Stimulated activated CD8-positive, alpha-beta memory T cell treated with anti-CD3 and anti-CD28 coated beads, Interleukin-7, amount 100 ng/mL, for 1 hour (primary cell): ENCODE measurements at places on chromosomes 2 and 18.

GRCh38 chr2:222423632-222424275, 589 bp upstream of the SGPP2 start:
- no peak for DNase-seq

GRCh38 chr2:168256448-168256847, 9.1 kb upstream of the STK39 start:
- no peak for DNase-seq

DNA sequence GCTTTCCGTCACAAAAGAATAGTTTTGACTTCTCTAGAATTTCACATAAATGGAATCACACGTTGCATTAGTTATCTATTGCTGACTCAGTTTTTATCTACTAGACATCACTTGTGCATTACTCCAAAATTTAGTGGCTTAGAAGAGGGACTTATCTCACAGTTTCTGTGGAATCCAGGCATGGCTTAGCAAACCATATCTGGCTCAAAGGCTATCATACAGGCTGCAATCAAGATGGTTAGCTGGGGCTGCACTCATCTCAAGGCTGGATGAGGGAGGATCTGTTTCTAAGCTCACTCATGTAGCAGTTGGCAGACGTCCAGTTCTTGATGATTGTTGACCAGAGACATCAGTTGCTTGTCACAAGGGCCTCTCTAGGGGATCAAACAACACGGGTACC, 6.6 kb upstream of the DSC3 start:
- DNase-seq, result no peak

- DNase-seq, result no peak
These were observed 58.5 kb downstream of the DYNC1I2 start for GRCh38 chr2:171745806-171746205.

- DNase-seq, result no peak
These were observed 2161.4 kb upstream of the PIK3C3 start for GRCh38 chr18:39793609-39794008.

GRCh38 chr2:196466581-196466980, 172.9 kb upstream of the CCDC150 start:
- no peak for DNase-seq

GRCh38 chr2:173720306-173720705, 244.9 kb downstream of the SP3 start:
- DNase-seq, result no peak

- DNase-seq, result no peak
These were observed 973.8 kb upstream of the CELF4 start for GRCh38 chr18:38539371-38539770.

GRCh38 chr2:29270701-29271121, 155.5 kb downstream of the CLIP4 start:
- DNase-seq, result no peak

DNA sequence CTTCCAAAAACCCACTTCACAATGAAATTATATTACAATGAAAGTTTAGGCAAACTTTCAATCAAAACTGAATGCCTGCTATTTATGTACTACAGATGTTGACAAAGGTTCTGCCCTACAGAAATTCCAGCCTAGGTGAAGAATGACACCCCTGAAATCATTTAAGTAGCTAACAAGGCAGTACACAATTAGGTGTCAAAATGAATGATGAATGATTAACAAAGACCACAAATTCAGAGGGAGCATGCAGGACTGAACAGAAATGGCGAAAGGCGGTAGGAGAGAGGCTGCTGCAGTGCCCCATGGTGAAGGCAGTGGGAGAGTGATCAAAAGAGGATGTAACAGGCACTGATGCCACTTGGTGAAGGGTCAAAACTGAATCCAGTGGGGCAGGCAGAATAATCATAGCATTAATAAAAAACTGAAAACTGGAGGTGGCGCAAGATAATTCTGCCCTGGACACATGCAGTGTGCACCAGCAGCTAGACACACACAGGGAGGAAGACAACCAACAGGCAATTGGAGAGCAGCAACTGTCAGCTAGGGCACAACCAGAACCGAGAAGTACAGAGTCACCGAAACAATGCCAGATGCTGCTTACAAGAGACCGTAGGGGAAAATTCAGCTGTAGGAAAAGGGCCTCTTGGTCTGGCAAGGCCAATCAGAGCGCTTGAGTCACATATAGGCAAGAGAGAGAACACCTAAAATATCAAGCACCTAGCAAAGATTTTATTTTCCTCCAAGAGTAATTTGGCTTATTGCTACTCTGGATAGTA, 4.5 kb downstream of the TMEM131 start:
- DNase-seq, result no peak

- DNase-seq, result no peak
These were observed 26.4 kb downstream of the NBEAL1 start for GRCh38 chr2:203040966-203041521.

GRCh38 chr18:8324343-8325065, 284.7 kb upstream of the RAB12 start:
- no peak for DNase-seq

DNA sequence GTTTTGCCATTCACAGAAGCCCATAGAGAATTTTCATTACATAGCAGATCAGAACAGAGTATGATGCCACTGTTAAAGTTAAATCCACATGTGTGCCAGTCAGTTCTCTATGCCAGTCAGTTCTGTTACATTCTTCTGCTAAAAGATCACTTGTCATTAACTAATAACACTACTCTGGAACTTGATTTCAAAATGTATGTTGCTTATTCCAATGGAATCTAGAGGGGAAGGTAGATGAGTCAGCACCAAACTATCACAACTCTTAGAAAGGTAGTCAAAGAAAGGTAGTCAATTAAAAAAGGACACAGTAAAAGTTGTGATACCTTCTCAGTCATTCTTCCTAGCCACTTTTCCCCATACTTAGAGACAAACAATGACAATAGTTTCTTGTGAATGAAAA, 1214.4 kb downstream of the LRP1B start:
- no peak for DNase-seq

DNA sequence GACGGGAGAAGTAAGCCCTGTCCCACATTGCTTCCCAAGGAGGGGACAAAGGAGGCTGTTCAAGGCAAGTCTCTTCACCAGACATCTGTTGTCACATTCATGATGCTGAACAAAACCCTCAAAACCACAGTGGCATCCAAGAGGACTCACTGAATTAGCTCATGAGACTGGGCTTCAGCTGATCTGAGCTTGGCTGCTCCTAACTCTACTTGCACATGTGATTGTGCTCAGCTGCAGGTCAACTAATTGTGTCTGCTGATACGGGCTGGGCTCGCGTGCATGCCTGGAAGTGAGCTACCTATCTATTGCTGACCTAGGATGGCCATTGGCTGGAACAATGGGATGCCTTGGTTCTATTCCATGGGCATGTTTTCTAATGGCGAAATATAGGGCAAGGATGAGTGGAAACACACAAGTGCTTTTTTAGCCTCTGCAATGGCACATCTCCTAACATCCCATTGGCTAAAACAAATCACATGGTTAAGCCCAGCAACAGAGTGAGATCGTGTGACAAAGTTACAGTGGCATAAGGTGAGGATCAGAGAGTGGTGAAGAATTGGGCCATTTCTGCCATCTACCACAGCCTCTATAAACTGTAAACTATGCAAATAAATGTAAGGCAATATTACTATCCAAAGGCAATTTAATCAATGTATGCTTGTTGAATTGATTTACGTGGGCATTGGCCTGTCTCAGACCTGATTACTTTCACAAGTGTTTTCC, 52.9 kb upstream of the CAPN13 start:
- no peak for DNase-seq

GRCh38 chr2:178882666-178883440, 75.6 kb upstream of the TTN start:
- DNase-seq, result no peak

DNA sequence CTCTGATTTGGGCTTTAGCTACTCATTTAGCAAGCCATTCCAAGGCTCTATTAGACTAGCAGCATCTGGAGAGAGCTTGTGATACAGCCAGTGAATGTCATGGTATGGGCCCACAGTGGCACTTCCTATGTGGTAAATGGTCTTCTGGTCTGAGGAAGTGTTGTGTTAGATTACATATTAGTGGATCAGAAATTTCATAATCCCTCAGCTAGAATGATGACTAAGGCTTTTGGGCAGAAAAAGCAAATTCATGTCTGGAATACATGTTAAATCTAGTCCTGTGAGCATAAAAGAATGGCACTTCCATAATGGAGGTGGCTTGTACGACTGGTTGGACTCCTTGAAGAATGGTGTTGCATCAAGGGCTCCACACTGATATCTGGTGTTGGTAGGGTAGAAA, 436.8 kb upstream of the CWC22 start:
- no peak for DNase-seq

- DNase-seq, result no peak
These were observed 28.2 kb downstream of the BCL2L11 start for GRCh38 chr2:111148925-111149324.

- DNase-seq, result no peak
These were observed 50.0 kb upstream of the HPCAL1 start for GRCh38 chr2:10252661-10253060.

DNA sequence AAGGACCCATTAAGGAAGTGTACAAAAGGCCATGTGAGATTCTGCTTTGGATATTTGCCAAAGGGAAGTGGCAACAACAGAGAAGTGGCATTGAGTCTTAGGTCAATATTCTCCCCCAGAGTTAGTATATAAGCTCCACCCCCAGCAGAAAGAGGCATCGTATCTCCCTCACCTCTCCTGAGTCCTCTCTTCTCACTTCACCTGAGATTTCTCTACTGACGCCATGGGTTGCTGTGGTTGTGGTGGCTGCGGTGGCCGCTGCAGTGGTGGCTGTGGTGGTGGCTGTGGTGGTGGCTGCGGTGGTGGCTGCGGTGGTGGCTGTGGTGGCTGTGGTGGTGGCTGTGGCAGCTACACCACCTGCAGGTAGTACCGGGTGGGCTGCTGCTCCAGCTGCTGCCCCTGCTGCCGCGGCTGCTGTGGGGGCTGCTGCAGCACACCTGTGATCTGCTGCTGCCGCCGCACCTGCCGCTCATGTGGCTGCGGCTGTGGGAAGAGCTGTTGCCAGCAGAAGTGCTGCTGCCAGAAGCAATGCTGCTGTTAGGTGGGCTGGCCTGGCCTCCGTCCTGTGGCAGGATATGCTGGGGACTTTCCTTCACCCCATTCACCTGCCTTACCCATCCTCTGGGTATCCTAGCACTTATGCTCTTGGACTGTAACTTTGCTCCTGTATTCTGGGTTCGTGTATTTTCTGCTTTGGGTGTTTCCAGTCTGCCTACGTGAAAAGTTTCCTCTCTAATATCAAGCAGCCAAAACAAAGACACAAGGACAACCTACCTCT, 5.9 kb downstream of the SCYGR3 start:
- DNase-seq, result no peak

- no peak for DNase-seq
These were observed 489.6 kb upstream of the SPRED2 start for GRCh38 chr2:65922030-65922429.

- peak; percentile 63 for DNase-seq
These were observed 21.0 kb downstream of the INPP4A start for GRCh38 chr2:98465456-98466226.

- DNase-seq, result peak; percentile 94
These were observed at the start of gene TMEM87B for GRCh38 chr2:112054847-112055729. TSS of gene TMEM87B (plus strand) at chr2:112055269. CDS start at chr2:112055592, 323 bp downstream.

- DNase-seq, result no peak
These were observed 3.7 kb downstream of the FASTKD1 start for GRCh38 chr2:169569948-169570347.

DNA sequence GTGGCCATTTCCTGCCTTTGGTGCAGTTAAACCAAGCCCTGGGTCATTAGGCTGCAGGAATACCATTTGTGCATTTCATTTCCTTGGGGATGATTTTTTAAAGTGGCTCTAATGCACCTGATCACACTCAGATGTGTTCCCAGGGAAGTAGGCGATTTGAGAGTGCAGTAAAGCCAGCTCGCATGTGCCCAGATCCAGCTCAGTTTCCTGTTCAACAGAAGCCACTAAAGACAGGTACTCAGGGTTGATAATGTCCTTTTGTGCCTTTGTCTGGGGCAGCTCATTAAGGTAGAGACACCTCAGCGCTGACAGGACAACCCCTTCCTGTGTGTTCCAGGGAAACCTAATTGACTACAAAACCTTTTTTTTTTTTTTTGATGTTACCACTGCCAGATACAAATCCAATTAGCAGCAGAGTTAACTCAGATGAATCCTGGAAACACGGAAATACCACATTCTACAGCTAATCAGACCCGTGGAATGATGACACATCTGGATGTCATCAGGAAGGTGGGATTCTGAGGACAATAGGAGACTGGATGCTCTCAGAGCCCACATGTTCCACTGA, 15.2 kb upstream of the CHRNA1 start:
- no peak for DNase-seq

DNA sequence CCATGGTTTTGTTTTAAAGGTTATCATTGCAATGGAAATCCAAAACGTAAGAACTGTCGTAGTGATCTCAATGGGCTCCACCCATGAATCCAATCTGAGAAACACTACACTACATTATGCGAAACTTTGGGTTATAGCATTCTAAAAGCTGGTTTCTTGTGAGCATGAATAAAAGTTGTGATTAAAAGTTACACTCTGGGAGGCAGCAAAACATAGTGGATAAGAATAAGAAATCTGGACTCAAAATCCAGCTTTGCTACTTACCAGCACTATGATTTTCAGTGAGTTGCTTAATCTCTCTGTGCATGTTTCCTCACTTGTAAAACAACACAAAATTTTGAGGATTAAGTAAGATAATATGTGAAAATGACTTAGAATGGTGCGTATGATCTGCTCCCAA, 25.7 kb upstream of the THOC1 start:
- no peak for DNase-seq

GRCh38 chr2:111072220-111072871, 48.4 kb upstream of the BCL2L11 start:
- DNase-seq, result no peak

DNA sequence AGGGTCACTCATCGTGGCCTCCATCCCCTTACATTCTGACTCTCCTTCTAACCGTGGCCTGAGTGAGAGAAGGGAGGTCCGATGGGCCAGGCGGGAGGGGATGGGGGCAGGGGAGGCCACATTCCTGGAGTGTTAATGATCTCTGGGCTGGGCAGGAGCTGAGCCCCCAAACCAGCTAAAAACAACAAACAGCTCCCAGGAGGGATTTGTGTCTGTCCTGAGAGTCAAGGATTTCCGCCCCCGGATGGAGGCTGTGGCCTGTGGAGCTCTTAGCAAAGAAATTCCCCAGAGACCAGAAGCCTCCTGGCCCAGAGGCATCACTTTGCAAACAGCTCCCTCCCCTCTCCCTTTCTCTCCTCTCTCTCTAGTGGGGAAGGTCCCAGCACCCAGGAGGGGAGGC, 23.5 kb downstream of the EMX1 start:
- no peak for DNase-seq

- DNase-seq, result no peak
These were observed 774.2 kb upstream of the FSHR start for GRCh38 chr2:49928551-49928950.

- no peak for DNase-seq
These were observed 327 bp downstream of the LTBP1 start for GRCh38 chr2:32947076-32947483.

GRCh38 chr2:150476286-150476685, 11.2 kb downstream of the RND3 start:
- DNase-seq, result no peak

GRCh38 chr18:74266161-74266560, 25.6 kb downstream of the CYB5A start:
- DNase-seq, result no peak

- no peak for DNase-seq
These were observed 405.1 kb downstream of the NBAS start for GRCh38 chr2:15155959-15156574.
